GM13976 (cell line): ENCODE measurements at places on chromosomes 2 and 18.

GRCh38 chr18:5167831-5168230, 29.2 kb downstream of the AKAIN1 start:
- DNase-seq, result no peak

GRCh38 chr2:9085353-9085752, 81.9 kb upstream of the MBOAT2 start:
- no peak for DNase-seq

DNA sequence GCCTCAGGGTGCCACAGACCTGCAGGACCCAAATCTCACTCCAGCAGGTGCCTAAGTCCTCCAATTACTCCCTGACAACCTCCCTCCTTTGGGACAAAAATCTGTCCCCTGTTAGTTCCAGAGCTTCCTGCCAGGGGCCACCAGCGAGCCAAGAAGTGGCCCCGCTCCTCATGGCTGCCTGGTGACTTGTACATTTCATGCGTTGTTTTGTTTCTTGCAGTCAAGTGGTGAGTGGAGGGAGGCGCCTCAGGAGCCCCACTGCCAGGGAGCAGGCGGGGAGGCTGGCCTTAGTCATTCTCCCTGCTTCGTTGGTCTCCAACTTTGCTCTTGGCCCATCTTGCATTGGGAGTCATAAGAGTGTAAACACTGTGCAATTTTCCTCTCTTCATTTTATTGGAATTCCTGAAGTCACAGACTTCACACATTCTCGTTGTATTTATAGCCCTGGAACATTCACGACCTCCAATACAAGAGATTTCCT, 81.3 kb downstream of the KCNF1 start:
- no peak for DNase-seq

- DNase-seq, result no peak
Measured at GRCh38 chr18:56888978-56889377, 237.8 kb downstream of the WDR7 start.
